Tibial artery (tissue), 4 donors: ENCODE measurements at places on chromosomes 13 and 19.

DNA sequence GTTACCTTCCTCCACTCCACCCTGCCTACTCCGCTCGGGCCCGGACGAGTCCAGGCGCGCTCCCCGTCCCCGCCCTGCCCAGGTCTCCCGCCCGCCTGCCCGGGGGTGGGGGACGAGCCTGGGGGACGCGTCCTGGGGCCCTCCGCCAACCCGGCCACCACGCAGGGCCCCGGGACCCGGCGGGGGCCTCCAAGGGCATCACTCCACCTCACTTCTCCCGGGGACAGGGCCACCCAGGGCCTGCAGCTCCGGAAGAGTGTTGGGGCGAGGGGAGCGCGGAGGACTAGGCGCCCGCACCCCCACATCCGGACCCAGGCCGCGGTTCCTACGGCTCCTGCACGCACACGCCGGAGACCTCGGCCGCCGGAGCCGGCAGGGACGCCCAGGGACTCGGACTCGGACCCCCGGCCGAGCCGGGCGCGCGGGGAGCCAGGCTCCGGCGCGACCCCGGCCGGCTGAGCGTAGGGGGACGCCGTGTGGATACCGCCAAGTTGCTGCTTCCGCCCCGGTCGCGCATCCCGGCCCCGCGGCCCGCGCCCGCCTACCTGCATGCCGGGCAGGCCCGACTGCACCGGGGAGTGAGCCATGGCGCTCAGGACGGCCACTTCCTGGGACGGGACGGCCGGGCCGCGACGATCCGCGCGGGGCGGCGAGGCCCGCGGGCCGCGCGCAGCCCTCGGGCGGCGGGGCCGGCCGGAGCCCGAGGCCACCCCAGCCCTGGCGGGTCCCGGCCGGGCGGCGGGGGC is 534 bp downstream of the STK24 start:
- peak; percentile 49 for DNase-seq

GRCh38 chr13:108352599-108352998 is 83.1 kb downstream of the TNFSF13B start:
- no peak for DNase-seq

DNA sequence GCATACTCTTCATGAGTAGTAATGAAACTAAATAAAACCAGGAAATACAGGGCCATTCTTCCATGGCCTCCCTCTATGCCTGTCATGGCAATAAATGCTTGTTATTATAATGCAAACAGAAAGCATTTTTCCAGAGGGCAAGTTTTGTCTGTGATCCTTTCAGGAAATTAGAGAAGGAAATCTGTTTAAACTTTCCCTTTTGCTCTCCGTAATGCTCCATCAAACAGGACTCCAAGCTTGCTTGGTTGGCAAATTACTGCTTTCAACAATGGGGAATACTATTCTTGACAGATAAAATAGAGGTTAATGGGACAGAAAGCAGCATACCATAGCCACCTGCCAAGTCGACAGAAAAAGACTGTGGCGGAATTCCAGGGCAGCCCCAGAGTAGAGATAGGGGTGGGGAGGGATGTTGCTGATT is 252.5 kb downstream of the LHFPL6 start:
- DNase-seq: no peak

DNA sequence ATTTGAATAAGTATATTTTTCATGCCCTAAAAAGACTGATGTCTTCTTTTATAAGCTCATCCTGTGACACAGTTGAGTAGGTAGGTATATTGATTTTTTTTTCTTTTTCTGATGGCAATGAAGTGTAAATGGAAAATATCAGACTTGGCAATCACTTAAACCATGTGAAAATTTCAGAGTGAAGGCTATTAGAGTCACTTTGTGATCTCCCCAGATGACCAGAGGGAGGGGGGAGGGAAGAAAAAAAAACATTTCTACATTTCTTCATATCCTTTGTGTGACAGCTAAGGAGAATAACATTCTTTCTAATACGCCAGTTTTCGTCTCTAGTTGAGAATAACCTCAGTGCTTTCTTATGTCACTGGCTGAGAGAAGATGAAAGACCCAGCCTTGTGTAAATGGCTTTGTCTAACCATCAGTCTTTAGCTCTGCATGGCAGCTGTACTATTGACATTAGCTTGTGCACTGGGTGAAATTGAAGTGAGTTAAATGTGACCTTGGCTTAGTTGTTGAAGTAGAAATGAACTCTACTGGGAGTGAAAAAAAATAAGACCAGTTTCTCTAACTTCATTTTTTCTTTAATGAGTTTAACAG is 332.1 kb upstream of the DACH1 start:
- DNase-seq: no peak

DNA sequence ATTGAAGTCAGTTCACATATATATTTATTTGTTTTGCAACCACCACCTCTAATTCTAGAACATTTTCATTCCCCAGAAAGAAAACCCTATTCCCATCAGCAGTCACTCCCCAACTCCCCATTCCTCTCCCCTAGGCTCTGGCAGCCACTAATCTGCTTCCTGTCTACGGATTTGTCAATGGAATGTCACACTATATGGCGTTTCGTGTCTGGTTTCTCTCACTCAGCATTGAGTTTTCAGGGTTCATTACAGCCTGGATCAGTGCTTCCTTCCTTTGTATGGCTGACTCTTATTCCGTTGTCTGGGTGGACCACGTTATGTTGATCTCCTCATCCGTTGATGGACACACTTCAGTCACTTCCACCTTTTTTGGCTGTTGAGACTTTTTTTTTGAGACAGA is 9.3 kb downstream of the COLGALT1 start:
- DNase-seq: no peak

- DNase-seq: no peak
Measured at GRCh38 chr13:96284971-96285370, 195.1 kb downstream of the HS6ST3 start.

DNA sequence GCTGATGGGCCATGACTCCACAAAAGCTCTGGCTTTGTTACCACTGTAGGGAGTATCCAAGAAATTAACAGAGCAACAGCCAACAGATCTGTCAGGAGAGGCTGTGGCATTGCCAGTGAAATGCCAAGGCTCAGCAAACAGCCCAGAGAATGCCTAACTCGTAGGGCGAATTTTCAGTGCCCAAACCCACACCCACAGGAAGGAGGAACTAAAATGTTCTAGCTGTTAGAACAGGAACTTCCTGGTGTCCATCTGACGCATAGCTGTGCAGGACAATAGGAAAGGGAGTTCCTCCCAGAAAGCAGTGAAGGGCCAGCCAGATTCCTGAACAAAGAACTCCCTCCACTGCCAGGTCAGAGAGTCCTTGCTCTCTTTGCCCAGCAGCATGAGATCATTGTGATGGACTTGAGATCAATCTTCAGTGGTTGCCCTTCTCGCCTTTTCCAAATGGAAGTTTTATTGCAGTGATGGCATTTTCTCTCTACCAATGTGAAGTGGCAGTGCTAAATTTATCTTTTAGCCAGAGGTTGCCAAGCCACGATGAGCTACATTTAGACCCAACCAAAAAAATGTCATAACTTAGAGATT is 224.2 kb upstream of the STARD13 start:
- peak; percentile 56 for DNase-seq

DNA sequence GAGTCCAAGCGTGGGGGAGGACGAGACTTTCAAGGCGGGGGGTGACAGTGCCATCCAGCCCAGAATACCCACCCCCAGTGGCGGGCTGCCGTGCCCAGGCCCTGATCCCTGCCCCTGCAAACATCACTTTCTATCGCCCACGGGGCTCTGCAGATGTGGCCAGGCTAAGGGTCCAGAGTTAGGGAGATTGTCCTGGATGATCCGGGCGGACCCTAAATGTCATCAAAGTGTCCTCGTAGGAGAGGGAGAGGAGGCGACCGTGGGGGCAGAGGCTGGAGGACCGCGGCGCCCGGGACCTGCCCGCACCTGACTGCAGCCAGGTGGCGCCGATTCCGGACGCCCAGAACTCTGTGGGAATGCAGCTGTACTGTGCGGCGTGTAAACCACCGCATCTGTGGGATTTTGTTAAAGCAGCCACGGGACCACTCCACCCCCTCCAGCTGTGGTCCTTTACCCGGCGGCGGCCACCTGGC is 32.4 kb downstream of the GJA3 start:
- no peak for DNase-seq

DNA sequence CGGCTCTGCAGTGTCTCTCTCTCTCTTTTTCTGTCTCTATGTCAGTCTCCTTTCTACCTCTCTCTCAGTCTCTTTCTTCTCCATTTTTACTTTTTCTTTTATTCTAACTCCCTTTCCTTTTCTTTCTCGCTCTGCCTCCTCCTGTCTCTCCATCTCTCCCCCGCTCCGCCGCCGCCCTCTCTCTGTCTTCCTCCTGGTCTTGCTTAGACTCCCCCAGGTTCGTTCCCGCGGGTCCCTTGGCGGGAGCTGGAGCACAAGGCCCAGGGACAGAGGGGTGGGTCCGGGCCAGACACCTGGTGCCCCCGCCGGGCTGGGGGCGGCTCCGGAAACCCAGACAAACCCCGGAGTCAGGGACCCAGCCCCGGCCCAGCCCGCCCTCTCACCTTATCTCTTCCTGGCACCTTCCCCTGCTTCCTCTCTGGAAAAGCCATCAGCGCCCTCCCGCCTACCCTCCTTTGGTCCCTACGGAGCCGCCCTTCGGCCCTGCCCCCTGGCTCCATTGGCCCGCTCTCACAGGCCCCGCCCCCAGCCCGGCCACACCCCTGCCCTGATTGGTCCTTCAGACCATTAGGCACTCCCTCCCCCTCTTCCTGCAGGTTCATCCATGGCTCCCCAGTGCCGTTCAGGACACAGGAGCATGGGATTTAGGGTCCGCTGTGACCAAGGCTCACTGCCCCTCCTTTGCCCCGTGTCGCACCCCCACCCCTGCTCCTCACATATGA is 15.4 kb upstream of the NOP53 start:
- peak; percentile 69 for DNase-seq

DNA sequence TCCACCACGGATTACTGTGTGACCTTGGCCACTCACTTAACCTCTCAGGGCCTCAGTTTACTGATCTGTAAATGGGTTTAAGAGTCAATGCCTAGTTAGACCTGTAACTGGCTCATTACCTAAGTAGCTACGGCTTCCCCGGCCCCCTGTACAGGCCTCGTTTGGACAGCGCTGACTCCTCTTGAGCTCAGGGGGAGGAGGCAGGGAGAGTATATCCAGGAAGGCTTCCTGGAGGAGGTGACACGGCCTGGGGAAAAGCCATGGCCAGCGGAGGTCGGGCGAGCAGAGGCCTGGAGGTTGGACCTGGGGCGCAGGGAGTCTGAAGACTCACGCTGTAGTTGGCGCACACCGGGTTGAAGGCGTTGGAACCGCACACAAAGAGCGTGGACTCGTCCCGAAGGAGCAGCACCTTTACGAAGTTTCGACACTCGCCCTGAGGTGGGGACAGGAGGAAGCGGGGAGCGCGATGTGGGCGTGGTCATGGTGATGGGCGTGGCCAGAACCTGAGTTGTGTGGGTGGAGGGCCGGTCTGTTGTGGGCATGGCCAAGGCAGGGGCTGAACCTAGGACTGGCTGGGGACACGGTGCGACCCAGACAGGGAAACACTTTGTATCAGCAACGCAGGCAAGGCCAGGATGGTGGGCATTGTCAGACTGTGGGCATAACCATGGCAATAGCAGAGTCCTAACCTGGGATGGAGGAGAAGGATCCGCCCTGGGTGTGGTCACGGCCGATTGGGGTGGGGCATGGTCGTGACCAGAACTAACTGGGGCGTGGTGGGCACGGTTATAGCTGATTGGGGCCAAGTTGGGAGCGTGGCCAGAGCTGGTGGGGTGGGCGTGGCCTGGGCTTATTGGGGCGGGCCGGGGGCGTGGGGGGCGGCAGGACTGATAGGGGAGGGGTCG is 3.6 kb downstream of the SEMA6B start:
- DNase-seq: no peak

GRCh38 chr19:6412447-6413091 is 12.0 kb downstream of the KHSRP start:
- no peak for DNase-seq

- no peak for DNase-seq
Measured at GRCh38 chr19:48698046-48698445, 2.3 kb downstream of the FUT2 start.

GRCh38 chr19:37855098-37855497 is 51.3 kb downstream of the WDR87 start:
- no peak for DNase-seq

DNA sequence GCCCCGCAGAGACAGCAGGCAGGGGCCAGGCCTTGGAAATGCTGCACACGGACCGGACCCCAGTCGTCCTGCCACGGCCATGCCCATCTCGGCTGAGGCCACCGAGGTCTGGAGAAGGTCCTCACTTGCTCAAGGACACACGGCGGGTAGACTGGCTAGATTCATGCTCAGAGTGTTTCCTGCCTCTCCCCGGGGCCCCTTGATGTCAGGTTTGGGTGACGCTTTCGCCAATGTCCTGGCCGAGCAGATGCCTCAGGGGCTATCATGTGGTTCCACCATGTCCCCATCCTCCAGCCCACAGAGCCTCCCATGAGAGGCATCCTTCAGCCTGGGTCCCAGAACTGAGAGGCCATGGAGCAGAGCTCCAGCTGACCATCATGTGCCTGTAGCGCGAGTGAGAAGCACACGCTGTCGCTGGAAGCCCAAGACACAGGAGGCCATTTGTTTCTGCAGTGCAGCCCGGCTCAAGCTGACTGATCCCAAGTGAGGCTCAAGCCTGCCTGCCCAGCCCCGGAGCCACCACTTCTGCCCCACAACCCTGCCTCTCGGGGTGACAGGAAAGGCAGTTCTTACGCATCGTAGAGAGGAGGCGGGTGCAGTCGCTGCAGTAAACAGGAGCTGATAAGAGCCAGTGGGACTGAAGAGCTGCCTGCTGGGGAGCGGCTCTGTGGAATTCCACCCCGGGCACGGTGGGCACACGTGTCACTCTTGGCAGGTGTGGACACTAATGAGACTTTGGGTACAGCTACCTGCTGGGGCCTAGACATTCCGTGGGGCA is 53.9 kb upstream of the GAS6 start:
- peak; percentile 56 for DNase-seq

GRCh38 chr19:4609878-4610511 is 29.3 kb upstream of the TNFAIP8L1 start:
- no peak for DNase-seq

DNA sequence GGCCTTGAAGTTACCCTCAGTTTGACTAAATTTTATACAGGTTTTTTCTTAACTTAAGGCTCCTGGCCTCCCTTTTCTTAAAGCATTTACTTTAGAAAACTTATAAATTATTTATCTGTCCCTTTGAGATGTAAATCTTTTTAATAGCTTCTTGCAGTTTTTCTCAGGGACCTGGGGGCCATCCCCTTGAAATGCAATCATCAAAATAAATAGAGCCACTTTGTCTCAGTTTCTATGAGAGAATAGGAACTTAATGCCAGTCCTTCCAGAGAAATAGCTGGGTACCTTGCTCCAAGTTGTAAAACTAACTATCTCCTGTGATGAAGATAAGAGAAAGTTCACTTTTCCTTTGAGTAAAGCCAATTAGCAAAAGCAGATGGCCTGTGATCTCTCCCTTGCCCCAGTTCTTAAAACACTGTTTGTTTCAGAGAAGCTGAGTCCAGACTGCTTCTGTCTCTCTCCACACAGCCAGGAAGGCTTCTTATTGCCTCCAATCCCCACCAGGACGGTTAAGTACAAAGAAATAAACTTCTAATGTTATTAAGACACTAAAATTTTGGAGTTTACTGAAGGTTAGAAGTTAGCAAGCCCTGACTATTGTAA is 913.1 kb downstream of the OLFM4 start:
- DNase-seq: no peak

DNA sequence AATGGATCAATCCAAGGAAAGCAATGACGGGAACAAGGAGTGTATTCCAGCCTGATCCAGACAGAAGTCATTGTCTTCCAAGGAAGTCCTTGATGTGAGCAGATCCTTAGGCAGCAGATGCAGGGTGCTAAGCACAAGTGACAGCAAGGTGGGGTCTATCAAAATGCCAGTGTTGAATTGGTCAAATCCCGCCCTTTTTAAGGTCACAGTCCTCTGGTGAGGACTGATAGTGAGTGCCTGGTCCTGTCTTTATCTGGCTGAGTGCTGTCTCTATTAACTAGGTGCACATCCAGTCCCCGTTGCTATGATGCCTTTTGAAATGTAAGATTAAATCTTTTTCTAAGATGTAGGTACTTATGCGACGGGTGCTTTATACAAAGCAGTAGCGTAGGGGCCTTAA is 1.3 kb upstream of the LAMP1 start:
- DNase-seq: no peak
